Stimulated activated memory B cell treated with anti-CD40 and anti-IgM and Interleukin-4, amounts not matched to agents 10 μg/mL and 1 μg/mL and 100 μg/mL, for 72 hours (primary cell): ENCODE measurements at places on chromosomes 13 and 19.

DNA sequence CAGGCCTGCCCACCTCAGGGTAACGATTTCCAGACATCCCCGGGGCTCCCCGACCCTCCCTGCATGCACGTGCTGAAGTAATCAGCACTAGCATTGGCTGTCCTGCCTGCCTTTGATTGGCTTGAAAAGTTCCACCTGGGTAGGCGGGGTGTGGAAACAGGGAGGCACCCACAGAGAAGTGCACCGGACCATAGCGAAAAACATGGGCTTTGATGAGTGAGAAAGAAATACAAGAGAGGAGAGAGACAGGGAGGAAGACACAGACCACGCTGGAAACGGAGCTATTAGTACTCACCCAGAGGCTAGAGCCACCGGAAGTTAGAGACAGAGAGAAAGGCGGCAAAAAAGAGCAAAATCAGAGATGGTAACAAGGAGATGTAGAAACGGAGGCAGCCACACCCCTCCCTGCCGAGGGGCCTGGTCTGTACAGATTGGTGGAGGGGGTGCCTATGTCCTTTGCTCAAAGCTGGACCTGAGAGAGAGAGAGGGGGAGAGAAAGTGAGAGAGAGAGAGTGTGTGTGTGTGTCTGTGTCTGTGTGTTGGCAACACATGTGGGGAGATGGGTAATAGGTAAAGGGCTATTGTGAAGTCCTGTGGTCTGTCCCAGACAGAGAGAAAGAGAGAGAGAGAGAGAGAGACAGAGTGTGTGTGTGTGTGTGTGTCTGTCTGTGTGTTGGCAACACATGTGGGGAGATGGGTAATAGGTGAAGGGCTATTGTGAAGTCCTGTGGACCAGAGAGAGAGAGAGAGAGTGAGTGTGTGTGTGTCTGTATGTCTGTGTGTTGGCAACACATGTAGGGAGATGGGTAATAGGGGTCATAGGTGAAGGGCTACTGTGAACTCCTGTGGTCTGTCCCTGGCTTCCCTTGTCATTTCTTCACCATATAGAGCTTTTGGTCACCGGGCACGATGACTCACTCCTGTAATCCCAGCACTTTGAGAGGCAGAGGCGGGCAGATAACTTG lies 2.9 kb downstream of the CGB3 start:
- no peak for ATAC-seq

DNA sequence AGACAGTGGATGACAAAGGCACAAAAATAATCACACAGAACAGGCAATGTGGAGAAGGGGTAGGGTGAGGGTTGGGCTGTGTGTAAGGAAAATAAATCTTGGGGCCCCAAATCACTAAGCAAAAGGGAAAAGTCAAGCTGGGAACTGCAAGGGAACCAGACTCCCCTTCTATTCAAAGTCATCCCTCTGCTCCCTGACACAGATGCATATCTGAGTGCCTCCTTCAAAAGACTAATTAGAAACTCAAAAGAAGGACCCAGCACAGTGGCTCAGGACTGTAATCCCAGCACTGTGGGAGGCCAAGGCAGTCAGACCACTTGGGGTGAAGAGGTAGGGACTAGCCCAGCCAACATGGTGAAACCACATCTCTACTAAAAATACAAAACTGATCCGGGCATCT lies 18.3 kb downstream of the ZNF611 start:
- no peak for ATAC-seq

GRCh38 chr19:5580161-5580571 lies 12.4 kb upstream of the TINCR start:
- ATAC-seq, result no peak

- no peak for ATAC-seq
Measured at GRCh38 chr13:53200498-53201453, 172.2 kb downstream of the OLFM4 start.

GRCh38 chr13:113643593-113643992 lies 14.4 kb downstream of the ATP4B start:
- ATAC-seq, result no peak

- ATAC-seq, result peak; percentile 8
Measured at GRCh38 chr19:43380771-43381386, 27.4 kb downstream of the CD177 start.

DNA sequence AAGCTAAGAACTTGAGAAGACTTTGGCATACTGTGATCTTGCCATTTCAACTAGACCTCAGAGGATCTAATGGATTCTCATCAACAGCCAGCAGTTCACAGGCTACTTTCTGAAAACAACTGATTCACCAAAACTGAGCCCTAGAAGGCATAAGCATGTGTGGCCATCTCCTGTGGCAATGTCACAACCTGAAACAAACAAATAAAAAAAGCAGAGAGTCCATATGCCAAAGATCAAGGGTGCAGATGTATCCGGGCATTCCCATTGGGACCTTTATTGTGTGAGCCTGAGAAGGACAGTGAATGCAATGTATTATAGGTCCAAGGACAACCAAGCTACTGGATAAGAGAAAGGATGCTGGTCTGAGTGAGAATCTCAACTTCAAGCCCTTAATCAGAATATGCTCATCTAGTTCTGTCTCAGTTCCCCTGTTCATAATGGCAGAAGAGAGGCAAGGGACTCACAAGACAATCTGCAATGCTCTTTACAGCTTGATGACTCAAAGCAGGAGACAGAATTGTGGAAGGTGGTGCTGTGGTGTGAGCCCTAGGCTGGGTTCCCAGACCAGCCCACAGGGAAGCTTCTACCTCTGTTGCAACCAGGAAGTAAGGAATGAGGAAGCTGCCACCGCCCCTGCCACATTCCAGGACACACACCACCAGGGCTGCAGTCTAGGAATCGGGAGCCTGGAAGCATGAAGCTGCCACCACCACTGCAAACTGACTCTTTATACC lies 133.7 kb downstream of the RAP2A start:
- ATAC-seq, result peak; percentile 85

DNA sequence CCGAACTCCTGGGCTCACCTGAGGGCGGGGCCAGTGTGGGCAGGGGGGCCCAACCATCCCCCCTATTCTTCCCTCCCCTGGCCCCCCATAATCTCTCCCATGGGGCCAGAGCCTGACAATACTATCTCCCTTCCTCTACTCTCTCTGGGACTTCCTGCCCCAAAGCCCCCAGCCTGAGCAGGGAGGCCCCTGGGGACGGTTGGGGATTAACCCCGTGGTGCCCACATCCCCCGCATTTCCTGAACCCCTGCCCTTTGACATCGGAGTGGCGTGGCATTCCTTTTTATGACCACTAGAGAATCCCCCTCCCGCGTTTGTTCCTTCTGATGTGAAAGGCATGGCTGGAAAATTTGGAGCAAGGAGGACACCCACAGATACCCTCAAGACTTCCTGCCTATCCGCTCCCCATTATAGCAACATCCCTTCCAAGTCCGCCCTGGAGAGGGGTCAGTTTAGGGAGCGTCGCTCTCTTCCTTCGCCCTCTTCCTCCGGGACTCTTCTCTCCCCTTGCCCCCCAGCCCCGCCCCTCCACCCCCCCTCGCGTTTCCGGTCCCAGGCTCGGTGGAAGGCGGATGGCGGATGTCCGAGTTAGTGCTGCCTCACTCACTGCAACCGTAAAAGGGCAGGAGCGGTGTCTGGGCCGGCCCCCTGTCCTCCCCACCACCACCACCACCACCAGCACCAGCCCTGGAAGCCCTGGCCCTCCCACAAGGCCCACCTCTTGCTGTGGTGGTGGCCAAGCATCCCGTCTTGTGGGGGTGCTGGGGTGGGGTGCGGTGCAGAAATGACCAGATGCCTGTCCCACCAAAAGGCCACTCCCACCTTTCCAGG lies 1.8 kb downstream of the VASP start:
- ATAC-seq, result peak; percentile 49

GRCh38 chr19:8449830-8450229 lies 5.1 kb downstream of the HNRNPM start:
- peak; percentile 8 for ATAC-seq

- no peak for ATAC-seq
Measured at GRCh38 chr13:44140146-44140545, 233.5 kb upstream of the SERP2 start.

GRCh38 chr19:3099347-3100145 lies 5.4 kb downstream of the GNA11 start:
- ATAC-seq, result no peak

- no peak for ATAC-seq
Measured at GRCh38 chr19:56139847-56140582, 1.1 kb upstream of the ZNF444 start.

GRCh38 chr13:111295886-111296285 lies 24.6 kb upstream of the TEX29 start:
- ATAC-seq, result no peak

DNA sequence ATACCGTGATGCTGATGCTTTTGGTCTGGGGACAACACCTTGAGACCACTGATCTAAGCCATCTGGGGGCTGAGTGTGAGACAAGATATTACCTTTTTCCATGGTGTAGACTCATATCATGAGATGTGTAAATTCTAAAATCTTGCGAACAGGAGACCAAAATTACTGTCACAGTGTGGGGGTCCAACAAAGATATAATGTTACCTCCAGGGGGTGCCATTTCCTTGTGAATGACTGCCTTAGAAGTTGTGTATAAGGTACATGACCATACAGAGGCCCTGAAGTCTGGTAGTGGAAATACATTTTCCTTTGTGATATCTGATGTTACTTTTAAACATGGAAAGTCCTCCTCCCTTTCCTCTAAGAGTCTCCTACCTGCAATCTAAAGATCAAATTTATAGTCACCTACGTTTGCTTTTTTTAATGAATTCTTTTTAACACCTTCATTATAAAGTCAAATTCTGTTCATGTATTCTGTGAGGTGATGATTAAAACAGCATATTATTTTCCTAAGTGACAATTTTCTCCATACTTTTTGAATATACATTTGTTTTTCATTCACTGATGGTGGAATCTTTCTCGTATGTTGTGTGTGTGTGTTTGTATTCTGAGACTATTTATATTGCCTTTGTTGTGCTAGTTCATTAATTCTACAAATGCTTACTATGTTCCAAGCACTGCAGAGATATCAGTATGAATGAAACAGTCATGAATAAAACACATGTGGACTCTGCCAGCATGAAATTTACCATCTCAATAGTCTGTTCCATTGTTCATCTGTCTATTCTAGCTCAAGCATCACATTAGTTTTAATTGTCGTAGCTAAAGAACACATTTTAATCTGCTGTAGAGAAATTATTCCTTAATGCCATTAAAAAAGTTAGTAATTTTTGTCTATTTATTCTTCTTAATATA lies 113.7 kb downstream of the RFC3 start:
- peak; percentile 56 for ATAC-seq

DNA sequence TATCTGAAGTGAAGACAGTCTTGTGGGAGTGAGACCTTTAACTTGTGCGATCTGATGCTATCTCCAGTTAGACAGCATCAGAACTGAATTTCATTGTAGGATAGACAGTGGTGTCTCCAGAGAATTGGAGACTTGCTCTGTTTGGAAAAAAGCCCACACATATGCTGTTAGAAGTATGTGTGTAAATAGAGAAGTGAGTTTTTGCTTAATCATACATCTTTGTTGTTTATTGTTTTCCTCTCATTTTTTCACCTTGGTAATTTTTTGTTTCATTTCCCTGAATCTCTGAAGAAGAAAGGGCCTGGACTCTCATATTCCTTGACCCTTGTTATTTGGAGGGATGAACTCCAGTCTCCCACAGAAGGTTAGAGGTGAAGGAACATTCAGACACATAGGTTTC lies 21.8 kb downstream of the FPR3 start:
- no peak for ATAC-seq

GRCh38 chr13:79477968-79478367 lies 3.0 kb upstream of the NDFIP2 start:
- no peak for ATAC-seq

- no peak for ATAC-seq
Measured at GRCh38 chr13:113783200-113783881, 24.3 kb downstream of the TMEM255B start.

- ATAC-seq, result peak; percentile 1
Measured at GRCh38 chr19:41907994-41908615, 20.1 kb downstream of the ERFL start.

DNA sequence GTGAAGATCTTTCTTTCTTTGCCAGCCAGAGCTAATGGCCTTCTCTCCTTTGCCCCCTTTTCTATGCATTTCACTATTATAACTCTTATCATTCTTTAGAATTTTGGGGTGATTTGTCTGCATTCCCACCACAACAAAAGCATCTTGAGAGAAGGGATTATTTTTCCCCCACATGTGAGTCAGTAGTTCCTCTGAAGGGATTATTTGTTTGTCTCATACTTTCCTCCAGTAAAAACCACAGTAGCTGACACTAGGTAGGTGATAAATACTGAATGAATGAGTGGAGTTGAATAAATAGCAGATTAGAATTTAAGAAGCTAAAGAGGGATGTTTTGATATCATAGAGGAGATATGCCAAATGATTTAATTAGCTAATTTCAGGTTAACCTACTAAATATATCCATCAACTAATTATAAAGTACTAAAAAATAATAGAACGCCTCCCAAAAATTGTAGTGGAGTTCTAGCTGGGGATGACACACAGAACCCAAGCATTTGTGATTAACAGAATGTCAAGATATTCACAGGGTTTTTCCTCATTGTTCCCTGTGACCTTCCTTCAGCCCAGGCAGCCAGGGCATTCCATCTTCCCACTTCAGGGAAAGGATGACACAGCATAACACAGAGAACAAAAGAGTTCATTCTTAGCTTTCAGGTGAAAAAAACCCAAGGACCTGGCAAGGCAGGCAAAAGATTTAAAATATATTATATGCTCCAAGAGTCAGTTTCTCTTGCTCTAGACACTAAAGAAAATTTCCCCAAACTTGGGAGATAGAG lies 3.5 kb upstream of the TBC1D4 start:
- ATAC-seq, result no peak

GRCh38 chr13:63389756-63390155 lies 1974.1 kb upstream of the PCDH20 start:
- ATAC-seq, result no peak

DNA sequence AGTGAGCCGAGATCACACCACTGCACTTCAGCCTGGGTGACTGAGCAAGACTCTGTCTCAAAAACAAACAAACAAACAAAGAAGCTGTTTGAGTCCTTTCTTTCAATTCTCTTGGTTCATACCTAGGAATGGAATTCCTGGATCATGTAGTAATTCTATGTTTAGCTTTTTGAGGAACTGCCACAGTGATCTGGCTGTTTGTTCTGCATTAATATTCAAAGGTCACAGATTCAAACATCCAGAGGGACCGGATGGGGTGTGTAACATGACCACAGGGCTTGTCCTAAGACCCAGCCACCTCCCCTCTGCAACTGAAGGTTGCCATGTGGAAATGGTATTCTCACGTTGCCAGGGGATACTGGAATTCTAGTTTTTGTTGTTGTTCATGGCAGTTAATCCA lies 10.2 kb downstream of the COLGALT1 start:
- ATAC-seq, result no peak

DNA sequence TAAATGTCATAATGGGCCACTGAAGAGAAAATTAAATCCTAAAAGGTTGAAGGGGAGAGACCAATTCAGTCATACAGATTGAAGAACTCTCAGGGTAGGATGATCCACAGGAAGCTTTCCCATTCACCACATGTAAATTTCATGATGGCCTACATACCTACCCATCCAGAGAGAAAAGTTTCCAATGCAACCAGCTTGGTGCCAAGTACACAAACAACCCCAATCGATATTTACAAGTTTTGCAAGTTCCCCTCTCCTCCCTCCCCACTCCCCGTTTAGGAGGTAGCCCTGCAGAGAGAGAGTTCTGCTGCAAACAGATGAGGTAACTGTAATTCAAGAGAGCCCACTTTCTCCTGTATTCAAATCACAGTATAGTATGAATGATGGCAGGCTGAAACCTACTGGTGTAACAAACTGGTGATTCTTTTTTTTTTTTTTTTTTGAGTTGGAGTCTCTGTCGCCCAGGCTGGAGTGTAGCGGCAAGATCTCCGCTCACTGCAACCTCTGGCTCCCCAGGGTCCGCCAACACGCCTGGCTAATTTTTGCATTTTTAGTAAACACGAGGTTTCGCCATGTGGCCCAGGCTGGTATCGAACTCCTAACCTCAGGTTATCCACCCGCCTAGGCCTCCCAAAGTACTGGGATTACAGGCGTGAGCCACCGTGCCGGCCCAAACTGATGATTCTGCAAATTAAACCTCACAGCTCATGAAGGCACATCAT lies 14.4 kb downstream of the FOXO1 start:
- peak; percentile 77 for ATAC-seq
